ENCODE measurements at places on chromosomes 16 and 17.

DNA sequence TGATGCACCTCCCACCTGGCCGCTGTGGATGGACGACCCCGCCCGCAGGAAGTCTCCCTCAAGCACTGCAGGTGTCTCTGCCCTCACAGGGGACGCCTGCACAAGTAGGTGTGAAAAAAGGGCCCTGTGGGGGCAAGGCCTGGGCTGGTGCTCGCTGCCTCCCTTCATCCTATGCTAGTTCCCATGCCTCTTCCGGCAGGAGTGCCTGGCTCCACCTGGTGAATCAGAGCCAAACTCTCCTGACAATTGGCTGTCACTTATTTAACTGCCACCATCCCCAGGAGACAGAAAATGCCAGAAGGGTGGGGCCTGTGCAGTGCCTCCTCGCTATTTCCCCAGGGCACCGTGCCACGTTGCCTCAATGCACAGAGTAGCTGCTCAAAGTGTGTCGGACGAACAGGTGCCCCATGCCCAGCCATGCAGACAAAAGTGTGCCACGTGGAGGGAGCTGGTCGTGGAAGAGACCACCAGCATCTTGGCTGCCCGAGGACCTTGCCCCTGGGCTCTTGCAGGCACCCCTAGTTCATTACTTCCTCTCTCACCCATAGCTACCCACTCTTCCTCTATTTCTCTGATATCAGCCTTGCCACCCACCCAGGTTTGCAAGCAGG lies 170.7 kb downstream of the SEC14L1 start:
- no peak for DNase-seq

DNA sequence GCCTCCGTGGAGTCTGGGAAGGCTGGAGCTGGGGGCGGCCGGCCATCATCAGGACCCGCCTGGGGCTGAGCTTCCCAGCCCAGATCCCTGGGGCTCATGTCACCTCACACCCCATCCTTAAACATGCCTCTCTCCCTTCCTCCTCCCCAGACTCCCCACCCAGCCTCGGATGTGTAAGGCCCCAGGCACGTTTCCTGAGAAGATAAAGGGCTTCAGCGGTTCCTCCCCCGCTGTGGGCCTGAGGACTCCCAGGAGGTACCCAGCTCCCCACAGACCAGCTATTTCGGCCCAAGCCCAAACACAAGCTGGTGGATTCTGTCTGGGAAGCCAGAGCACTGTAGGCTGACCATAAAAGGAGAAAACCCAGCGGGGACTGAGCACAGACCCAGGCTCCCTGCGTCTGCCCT lies 49.2 kb downstream of the MYH11 start:
- DNase-seq, result no peak

GRCh38 chr16:2465653-2466415 lies 5.3 kb upstream of the NTN3 start:
- DNase-seq, result no peak

- peak; percentile 47 for DNase-seq
Measured at GRCh38 chr16:47475786-47476185, 14.7 kb downstream of the PHKB start.

- DNase-seq, result no peak
Measured at GRCh38 chr16:86467490-86467889, 42.8 kb upstream of the FOXF1 start.

- DNase-seq, result no peak
Measured at GRCh38 chr17:50153650-50154575, 3.4 kb upstream of the PPP1R9B start.

DNA sequence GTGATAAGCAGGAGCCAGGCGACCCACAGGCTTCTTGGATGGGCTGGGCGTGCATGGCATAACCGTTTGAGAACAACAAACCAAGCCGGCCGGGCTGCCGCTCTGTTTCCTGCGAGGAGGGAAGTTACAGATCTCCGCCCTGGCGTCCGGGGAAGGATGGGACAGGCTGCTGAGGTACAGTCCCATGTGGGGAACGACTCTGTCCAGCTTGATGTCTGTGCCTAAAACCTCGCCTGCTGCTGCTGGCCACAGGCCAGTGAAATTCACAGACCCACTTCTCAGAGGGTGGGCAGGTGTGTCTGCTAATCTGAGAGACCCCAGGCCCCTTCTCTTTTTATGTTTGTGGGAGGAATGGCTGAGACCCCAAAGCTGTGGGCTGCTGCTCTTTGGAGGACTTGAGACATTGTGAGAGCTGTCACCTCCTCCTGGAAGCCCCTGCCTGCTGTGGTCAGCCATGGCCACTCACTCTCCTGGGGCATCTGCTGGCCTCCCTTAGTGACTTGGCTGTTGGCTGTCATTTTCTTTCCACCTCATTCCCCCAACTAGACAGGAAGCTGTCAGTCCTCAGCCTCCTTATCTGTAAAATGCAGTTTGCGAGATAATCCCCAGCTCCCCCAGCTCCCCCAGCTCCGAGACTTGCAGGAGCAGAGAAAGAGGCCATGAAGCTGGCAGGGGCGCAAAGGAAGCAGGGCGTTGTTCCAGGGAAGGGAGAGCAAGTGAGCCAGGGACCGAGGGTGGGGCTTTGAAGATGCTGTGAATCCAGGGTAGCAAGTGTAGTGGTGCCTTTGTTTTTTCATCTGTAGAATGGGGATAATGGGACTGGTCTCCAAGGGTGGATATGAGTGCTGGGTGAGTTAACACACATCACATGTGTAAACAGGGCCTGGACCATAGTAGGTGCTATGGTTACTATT lies 51.0 kb downstream of the CMIP start:
- DNase-seq, result no peak

DNA sequence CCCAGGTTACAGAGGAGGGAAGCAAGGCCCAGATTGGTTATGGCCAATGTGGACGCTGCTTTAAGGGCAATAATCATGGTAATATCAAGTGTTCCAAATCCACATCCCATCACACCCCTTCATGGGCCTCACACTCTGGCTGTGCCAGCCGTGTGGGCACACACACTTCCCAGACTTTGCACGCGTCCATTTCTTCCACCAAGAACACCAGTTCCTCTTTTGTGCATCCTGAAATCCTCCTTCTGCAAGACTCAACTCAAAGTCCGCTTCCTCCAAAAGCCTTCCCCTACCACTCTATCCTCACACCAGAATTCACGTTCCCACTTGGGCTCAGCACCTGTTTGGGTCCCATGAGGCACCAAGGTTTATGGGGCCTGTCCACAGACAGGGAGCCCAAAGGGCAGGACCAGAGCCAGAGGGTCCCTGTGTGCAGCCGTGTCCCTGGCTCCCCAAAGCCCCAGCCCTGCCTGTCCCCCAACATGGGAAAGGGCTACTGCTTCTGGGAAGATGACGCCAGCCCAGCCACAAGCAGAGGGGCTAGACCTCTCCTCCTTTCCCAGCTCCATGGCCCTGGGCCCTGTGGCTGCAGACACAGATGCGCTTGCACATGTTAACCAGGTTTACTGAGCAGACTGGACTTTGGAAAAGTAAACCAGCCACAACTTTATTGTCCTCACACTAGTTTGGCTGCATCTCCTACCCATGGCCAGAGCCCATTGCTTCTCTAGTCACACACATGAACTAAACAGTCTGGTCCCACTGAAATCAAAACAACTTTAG lies 20.3 kb downstream of the SPNS3 start:
- no peak for DNase-seq

DNA sequence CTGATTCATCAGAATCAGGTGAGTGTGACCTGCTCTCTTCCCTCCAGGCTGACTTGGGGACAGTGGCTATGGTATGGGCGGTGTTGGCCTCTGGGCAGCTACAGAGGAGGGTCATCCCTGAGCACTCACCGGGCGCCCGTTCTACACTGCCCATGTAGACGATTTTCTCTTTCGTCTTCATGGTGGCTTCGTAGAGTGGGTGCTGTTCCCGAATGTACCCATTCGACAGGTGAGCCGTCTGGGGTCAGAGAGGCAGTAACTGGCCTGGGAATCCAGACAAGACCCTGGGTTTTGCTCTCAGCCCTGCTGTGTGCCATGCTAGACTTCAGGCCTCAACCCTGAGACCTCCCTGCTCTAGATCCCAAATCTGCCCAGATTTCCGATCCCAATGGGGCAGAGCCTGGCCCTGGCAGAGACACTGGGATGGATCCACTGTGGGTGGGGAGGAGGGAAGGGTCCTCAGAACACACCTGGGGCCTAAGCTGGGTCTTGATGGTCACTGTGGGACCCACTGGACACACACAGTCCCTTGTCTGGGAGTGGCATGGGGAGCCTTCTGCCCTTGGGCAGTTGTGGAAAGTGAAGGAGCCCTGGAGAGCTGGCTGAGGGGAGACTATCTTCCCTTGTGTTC lies 13.2 kb downstream of the USP6 start:
- DNase-seq, result no peak

GRCh38 chr17:77738751-77739531 lies 219.6 kb upstream of the TNRC6C start:
- DNase-seq, result no peak

DNA sequence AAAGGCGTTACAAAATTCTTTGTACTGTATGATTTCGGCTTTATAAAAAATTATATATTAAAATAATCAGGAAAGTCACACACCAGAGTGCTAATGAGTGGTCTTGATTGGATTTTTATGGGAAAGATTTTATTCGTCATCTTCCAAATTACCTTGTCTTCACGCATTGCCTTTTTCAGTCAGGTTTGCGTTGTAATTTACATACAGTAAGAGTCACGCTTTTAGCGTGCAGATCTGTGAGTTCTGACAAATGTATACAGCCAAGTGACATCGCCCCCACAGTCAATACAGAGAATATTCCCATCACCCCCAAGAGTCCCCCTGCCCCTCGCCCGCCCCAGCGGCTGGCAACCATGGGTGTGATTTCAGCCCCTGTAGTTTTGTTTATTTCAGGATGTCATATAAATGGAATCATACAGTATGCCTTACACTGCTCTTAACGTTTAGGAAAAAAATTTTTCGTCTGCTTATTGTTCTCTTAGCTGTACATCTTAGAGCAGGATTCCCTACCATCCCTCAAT lies 157.7 kb downstream of the CMIP start:
- no peak for DNase-seq

- no peak for DNase-seq
Measured at GRCh38 chr16:30660424-30661261, 2.4 kb downstream of the FBRS start.

GRCh38 chr17:8649157-8650118 lies 18.9 kb upstream of the MYH10 start:
- peak; percentile 99 for DNase-seq
